ENCODE measurements at places on chromosomes 6 and 20. TPM values are rescaled to one million over a fixed set of nuclear protein-coding genes. Genes with fewer than 3 reads are reported as not detected.

The RNF144B gene
- 9.4 TPM for total RNA-seq

The PSORS1C1 gene
- 0.55 TPM for total RNA-seq

The TBXT gene
- total RNA-seq = not detected

The FKBP5 gene
- total RNA-seq = 202 TPM

The NELFE gene
- 96.9 TPM for total RNA-seq

The TTPAL gene
- total RNA-seq = 7.7 TPM

The SRSF6 gene
- 29.6 TPM for total RNA-seq

The PLA2G7 gene
- not detected for total RNA-seq

The FAM135A gene
- 21.4 TPM for total RNA-seq

The KCNK16 gene
- total RNA-seq = not detected

GRCh38 chr6:3270258-3270657 lies 11.5 kb downstream of the PSMG4 start:
- H3K36me3 ChIP-seq = peaks cover 12% of the 10 kb centered on the region
- DNase-seq = no peak
- peaks cover 5% of the 10 kb centered on the region for H3K4me1 ChIP-seq
- no peaks in the 10 kb centered on the region for H3K27me3 ChIP-seq
- H3K4me3 ChIP-seq = no peak overlapping the region

GRCh38 chr6:137936798-137937197 lies 69.7 kb downstream of the TNFAIP3 start:
- no peaks in the 10 kb centered on the region for H3K27me3 ChIP-seq
- H3K27ac ChIP-seq = no peak overlapping the region
- H3K4me1 ChIP-seq = peaks cover 13% of the 10 kb centered on the region
- no peak overlapping the region for H3K4me3 ChIP-seq
- no peak for DNase-seq

GRCh38 chr20:48908656-48909319 lies 12.7 kb upstream of the ARFGEF2 start:
- H3K4me3 ChIP-seq = no peak overlapping the region
- no peaks in the 10 kb centered on the region for H3K36me3 ChIP-seq
- peaks cover 3% of the 10 kb centered on the region for H3K4me1 ChIP-seq
- no peak overlapping the region for H3K27ac ChIP-seq

DNA sequence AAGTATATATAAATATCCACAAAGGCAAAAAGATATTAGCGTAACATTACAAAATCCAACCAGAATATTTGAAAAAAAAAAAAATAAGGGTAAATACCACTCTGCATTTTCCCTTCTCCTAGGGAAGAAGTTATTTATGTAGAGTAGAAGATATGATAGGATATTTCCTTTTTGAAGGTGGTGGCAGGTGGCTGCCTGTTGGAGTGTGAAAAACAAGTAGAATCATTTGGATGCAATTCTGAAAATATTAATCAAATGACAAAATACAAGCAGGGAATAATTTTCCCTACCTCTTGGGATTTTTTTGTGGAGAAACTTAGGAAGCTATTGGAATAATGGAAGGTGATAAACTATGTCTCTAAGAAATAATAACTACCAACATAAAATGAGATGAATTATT lies 62.5 kb upstream of the OGFRL1 start:
- no peak for DNase-seq
- no peaks in the 10 kb centered on the region for H3K4me1 ChIP-seq
- H3K36me3 ChIP-seq = no peaks in the 10 kb centered on the region
- no peak overlapping the region for H3K27ac ChIP-seq
- no peaks in the 10 kb centered on the region for H3K27me3 ChIP-seq
- no peak overlapping the region for H3K4me3 ChIP-seq

- peaks cover 38% of the 10 kb centered on the region for H3K4me1 ChIP-seq
- DNase-seq = peak; percentile 72
- peaks cover 22% of the 10 kb centered on the region for H3K36me3 ChIP-seq
- no peaks in the 10 kb centered on the region for H3K27me3 ChIP-seq
Observed at GRCh38 chr20:59939052-59939878, 840 bp downstream of the PPP1R3D start.

GRCh38 chr20:5354901-5355300 lies 38.1 kb upstream of the PROKR2 start:
- no peak overlapping the region for H3K27ac ChIP-seq
- H3K4me1 ChIP-seq = no peaks in the 10 kb centered on the region
- no peak overlapping the region for H3K4me3 ChIP-seq
- no peaks in the 10 kb centered on the region for H3K27me3 ChIP-seq

GRCh38 chr20:49790077-49790798 lies 22.4 kb upstream of the SLC9A8 start:
- H3K4me3 ChIP-seq = no peak overlapping the region
- no peaks in the 10 kb centered on the region for H3K4me1 ChIP-seq
- no peak overlapping the region for H3K27ac ChIP-seq
- no peaks in the 10 kb centered on the region for H3K27me3 ChIP-seq
- H3K36me3 ChIP-seq = no peaks in the 10 kb centered on the region

DNA sequence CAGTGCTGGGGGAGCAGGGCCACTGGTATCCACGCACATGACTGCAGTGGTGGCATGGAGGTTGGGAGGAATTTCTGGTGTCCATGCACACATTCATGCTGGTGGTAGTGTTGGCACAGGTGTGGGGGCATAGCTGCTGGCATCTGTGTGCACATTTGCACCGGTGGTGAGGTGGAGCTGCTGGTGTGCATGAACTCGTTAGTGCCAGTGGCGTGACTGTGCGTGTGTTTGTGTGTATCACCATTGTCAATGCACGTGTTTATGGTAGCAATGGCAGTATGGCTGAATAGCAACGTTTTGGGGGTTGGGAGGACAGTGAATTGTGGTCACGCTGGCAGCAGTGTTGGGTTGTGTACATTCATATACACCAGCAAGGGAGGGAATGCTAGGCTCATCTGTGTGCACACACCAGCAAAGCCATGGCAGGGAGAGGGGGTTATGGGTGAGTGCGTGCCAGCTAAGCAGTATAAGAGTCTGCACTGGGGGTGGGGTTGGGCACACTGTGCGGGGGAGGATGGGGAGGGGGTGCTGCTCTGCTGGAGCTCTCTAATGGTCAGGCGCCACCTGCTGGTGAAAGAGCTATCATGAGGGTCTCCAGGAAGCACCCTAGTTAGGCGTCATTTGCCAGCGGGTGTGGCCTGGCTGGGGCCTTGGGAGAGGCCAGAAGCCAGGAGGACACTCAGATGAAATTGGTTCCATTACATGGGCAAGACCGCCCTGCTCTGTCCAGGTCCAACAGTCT lies 626.1 kb upstream of the ID4 start:
- H3K4me3 ChIP-seq = no peak overlapping the region
- DNase-seq = no peak
- no peaks in the 10 kb centered on the region for H3K4me1 ChIP-seq

- peak overlapping the region; percentile 70 for H3K27ac ChIP-seq
- H3K4me3 ChIP-seq = no peak overlapping the region
- no peaks in the 10 kb centered on the region for H3K27me3 ChIP-seq
- DNase-seq = no peak
Observed at GRCh38 chr6:52594221-52594620, 17.4 kb upstream of the TRAM2 start.

GRCh38 chr6:167658106-167658505 lies 168.6 kb upstream of the AFDN start:
- no peaks in the 10 kb centered on the region for H3K36me3 ChIP-seq
- H3K27ac ChIP-seq = no peak overlapping the region
- no peak overlapping the region for H3K4me3 ChIP-seq
- H3K27me3 ChIP-seq = no peaks in the 10 kb centered on the region
- H3K4me1 ChIP-seq = no peaks in the 10 kb centered on the region
- DNase-seq = no peak

DNA sequence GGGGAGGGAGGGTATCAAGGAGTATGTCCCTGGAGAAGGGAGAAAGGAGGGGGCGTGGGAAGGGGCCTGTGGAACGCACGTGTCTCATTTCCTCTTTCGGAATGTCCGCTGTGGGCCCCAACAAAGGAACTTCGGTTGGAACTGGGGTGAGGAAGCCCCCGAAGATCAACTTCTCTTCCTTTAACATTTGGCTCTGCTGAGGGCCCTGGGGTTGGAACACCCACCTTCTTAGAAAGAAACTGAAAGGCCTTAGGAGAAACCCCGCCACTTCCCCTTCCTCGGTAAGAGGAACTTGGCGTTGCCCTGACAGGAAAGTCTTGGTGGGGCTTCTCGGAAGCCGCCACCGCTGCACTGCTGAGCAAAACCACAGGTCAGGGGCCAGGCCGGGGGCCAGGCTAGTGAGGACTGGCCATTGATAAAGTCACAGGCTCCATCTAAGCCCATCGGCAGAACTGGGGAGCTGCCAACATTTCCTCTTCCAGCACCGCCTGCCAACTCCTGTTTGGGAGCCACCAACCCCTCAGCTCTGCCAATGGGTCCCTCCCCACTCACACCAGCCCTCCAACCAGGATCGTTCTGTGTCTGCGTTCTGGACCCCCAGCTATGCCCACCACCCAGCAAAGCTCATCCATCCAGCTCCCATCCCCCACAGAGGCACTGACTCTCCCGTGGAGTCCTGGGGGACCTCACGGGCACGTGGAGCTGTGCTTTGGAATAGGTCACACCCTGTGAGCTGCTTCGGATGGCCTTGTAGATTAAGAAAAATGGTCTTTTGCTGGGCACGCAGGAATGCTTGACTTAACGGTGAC lies 44.8 kb downstream of the FGD2 start:
- no peaks in the 10 kb centered on the region for H3K27me3 ChIP-seq
- H3K36me3 ChIP-seq = no peaks in the 10 kb centered on the region
- H3K27ac ChIP-seq = peak overlapping the region; percentile 51
- DNase-seq = peak; percentile 78
- no peak overlapping the region for H3K4me3 ChIP-seq

GRCh38 chr6:48881551-48881950 lies 581.5 kb downstream of the MMUT start:
- no peak overlapping the region for H3K4me3 ChIP-seq
- H3K4me1 ChIP-seq = no peaks in the 10 kb centered on the region
- DNase-seq = no peak
- no peak overlapping the region for H3K27ac ChIP-seq
- H3K27me3 ChIP-seq = no peaks in the 10 kb centered on the region

DNA sequence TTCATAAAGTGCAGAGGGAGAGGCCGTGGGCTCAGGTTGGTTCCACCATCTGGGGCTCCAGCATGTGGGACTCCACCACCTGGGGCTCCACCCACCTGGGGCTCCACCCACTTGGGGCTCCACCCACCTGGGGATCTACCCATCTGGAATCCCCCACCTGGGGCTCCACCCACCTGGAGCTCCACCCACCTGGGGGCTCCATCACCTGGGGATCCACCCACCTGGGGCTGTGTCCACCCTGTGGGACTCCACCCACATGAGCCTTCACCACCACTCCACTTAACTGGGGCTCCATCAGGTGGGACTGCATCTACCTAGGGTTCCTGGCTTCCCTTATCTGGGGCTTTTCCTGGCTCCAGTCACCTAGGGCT lies 226.0 kb upstream of the CDYL start:
- H3K27me3 ChIP-seq = no peaks in the 10 kb centered on the region
- H3K4me1 ChIP-seq = no peaks in the 10 kb centered on the region
- DNase-seq = no peak
- H3K36me3 ChIP-seq = no peaks in the 10 kb centered on the region
- no peak overlapping the region for H3K27ac ChIP-seq

GRCh38 chr20:59738851-59739250 lies 134.5 kb downstream of the PHACTR3 start:
- no peaks in the 10 kb centered on the region for H3K4me1 ChIP-seq
- no peak overlapping the region for H3K4me3 ChIP-seq
- DNase-seq = no peak
- no peaks in the 10 kb centered on the region for H3K27me3 ChIP-seq
